ENCODE measurements at places on chromosomes 13 and 19.

DNA sequence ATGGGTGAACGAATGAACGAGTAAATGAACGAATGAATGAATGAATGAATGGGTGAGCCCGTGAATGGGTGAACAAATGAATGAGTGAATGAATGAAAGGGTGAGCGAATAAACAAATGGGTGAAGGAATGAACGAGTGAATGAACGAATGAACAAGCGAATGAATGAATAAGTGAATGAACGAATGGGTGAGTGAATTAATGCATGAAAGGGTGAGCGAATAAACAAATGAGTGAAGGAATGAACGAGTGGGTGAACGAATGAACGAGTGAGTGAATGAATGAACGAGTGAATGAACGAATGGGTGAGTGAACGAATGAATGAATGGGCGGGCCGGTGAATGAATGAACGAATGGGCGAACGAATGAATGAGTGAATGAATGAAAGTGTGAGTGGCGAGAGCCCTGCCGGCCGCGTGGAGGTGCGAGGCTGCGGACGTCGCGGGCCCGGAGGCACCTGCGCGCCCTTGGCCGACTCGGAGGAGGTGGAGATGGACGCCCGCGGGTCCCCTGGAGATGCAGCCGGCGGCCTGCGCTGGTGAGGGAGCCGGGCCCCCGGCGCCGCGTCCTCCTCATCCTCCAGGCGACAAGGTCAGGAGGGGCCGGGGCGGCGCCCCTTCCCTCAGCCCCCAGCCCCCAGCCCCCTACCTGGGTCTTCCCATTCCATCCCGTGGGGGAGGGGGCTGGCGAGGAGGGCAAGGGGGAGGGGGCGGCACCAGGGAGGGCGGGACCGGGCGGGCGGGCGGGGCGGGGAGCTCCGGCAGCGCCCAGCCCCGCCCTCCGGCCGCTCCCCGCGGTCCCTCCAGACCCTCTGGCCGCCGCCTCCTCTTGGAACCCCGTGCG is 15.4 kb downstream of the ANKRD24 start:
- DNase-seq = no peak

GRCh38 chr19:17406046-17406886 is 836 bp upstream of the BST2 start:
- no peak for DNase-seq

- DNase-seq = no peak
These were observed 75.9 kb downstream of the SCGB2B2 start for GRCh38 chr19:34601071-34601470.

DNA sequence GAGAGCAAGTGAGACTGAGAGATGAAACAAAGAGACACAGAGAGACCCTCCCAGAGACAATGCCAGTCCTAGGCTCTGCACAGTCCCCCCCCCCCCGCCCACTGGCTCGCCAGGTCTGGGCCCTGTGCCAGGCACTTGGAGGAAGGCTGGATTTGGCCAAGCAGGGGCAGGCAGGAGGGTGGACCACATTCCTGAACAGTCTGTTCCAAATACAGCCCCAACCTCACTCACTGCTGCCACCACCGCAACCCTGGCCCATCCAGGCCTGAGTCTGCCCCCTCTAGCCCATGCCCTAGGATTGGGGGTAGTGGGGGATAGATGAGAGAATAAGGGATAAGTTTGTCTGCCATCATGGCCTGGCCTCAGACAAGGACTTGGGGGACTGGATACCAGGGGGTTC is 19.0 kb downstream of the CYP2F1 start:
- no peak for DNase-seq

- DNase-seq = no peak
These were observed 31.1 kb upstream of the CYP2S1 start for GRCh38 chr19:41161903-41162302.

DNA sequence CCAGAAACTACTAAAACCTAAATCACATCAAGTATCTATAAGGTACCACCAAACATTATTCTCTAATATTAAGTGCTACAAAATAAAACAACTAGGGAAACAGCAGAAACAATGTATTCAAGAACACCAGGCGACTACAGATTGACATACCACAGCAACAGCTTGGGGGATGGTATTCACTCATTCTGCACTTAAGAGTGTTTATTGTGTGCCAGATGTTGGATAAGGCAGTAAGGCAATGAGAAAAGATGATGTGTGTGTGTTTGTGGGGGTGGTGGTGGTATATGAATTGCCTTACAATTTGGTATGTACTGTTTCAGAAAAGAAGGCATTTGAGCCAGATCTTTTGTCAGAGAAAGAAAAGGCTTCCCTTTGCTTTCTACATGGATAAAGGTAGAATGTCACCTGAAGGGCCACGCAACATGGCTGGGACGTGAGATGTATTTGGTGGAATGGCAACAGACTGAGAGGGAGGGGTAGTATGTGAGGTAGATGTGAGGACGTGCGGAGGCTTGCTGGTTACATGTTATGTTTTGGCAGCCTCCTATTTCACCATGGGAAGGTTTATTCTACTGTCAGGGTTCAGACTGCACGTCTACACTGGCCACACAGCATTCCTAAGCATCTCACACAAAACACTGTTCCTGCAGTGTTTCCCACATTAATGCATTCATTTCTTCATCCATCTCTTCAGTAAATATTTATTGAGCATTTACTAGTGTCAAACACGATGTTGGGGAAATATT is 300.7 kb downstream of the KLF12 start:
- DNase-seq = no peak

DNA sequence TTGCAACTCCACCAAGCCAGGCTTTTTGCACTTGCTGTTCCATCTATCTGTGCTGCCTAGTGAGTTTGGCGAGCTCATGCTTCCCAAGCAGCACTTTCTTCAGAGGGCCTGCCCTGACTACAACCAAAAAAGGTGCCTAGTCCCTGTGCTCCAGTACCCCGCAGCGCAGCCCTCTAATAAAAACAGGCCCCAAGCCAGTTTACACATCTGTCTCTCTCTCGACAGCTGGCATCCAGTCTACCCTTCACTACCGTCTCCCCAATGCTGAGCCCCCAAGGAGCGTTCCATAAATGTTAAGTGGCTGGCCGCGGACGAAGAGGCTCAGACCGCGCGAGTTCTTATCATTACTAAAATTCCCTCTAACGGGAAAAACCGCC is 512 bp downstream of the MED4 start:
- no peak for DNase-seq

DNA sequence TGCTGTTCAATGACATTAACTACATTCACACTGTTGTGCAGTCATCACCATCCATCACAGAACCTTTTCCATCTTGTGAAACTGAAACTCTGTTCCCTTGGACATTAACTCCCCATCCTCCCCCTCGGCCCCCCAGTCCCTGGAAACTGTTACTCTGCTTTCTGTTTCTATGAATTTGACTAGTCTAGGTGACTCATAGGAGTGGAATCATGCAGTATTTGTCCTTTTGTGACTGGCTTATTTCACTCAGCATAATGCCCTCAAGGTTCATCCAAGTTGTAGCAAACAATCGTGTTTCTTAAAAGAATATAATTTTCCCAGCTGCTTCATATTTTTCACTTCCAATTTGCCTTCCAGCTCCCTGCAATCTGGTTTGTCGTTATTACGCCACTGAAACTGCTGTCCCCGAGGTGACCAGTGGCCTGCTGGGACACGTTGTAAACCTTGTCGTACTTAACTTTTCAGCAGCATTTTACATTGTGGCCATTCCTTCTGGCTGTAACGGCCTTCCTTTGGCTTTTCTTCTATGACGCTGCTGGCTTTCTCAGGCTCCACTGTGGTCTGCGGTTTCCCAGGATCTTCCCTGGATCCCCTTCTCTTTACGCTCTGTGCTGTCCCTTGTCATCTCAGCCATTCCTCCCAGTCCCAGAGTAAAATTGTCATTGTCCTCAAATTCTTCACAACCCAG is 74.0 kb downstream of the DHRS12 start:
- no peak for DNase-seq

All from cerebellar nuclear complex (tissue), 1 donor.